NCI-H2107 (cell line): ENCODE measurements at places on chromosomes 7 and 10.

DNA sequence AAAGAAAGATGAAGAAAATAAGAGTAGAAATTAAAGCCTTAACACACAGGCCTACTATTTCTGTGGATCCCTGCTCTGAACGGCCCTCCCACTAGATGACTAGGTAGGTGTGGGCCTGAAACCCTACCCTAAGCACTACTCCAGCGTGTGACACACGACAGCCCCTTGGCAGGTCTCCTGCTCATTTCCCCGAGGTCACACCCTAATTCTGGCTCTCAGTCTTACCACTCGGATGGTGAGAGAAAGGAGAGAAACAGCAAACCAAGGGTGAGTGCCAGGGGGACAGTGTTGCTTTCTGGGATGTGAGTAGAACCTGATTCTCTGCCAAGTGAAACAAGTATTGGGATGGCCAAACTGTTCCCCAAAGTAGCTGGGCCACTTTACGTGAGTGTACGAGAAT is 12.1 kb downstream of the GALNTL5 start:
- DNase-seq: no peak

DNA sequence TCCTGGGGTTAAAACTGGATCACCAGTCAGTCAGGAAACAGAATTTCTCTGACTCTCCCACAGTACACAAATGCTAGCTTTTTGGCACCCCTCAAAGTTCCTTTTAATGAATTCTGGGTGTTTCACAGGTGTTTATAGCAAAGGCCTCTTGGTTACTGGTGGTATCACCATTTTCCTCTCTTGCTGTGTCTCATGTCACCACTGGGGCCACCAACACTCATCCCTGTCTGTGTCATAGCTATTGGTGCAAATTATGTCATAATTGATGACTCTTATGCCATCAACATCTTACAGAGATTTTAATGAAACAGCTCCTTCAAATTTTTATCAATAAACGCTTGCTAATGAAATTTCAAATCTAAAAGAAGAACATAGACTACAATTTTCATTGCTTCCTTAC is 27.7 kb upstream of the OSBPL3 start:
- DNase-seq: no peak

DNA sequence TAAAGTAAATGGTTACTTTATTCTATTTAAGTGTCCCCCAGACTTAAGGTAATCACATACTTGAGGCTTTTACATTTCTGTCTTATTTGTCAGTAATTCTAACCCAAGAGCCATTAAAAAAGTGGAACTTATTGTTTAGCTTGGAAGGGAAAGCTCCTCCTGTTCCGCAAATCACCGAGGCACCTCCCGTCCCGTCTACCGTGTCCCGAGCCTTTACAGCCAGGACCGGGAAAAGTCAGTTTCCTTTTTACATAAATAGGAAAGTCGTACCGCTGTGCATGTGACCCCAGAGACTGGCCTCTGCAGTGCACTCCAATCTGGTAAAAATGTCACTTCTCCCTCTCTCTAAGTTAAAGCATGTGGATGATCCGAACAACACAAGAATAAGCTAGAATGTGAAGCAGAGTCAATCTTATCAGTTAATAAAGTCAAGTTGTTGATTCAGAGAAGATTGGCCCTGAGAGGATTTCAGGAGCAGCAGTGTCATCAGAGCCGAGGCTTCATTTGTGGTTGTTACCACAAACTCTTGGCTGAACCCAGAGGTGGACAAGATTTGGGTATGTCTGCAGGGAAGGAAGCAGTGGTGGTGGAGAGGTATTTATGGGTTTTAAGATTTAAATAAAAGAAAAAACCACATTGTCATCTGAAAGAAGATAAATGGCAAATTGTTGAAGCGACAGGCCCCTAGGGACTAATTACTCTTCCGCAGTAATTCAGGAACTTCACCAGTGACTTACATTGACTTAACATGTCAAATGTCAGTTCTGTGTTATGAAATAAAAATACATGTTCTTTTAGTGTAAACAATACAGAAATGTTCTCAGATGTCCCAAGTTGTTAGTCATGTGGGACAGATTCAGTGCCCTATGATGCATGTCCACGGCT is 316.6 kb upstream of the ZNF32 start:
- no peak for DNase-seq

- DNase-seq: no peak
Observed at GRCh38 chr7:68865351-68866199, 732.7 kb upstream of the AUTS2 start.
